ENCODE measurements at places on chromosomes 1 and 21.

DNA sequence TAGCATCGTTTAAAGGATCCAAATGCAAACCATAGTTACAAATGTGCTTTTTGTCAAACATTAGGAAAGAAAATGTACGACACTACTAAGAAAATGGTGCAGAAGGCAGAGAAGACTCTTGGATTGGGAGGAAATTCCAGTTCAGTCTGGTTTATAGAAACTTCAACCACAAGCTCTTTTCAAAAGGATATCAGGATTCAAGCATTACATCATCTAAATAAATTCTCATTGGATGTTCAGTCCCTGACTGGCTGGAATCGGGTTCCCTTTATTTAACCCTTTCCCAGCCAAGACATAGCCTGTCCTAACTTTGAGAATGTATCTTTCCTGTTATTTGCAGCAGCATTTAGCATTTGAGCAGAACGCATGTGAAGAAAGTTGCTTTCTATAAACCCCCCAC lies 184.6 kb downstream of the LMO4 start:
- peak; percentile 56 for DNase-seq

GRCh38 chr1:33985656-33986055 lies 121.8 kb downstream of the HMGB4 start:
- peak; percentile 74 for DNase-seq

DNA sequence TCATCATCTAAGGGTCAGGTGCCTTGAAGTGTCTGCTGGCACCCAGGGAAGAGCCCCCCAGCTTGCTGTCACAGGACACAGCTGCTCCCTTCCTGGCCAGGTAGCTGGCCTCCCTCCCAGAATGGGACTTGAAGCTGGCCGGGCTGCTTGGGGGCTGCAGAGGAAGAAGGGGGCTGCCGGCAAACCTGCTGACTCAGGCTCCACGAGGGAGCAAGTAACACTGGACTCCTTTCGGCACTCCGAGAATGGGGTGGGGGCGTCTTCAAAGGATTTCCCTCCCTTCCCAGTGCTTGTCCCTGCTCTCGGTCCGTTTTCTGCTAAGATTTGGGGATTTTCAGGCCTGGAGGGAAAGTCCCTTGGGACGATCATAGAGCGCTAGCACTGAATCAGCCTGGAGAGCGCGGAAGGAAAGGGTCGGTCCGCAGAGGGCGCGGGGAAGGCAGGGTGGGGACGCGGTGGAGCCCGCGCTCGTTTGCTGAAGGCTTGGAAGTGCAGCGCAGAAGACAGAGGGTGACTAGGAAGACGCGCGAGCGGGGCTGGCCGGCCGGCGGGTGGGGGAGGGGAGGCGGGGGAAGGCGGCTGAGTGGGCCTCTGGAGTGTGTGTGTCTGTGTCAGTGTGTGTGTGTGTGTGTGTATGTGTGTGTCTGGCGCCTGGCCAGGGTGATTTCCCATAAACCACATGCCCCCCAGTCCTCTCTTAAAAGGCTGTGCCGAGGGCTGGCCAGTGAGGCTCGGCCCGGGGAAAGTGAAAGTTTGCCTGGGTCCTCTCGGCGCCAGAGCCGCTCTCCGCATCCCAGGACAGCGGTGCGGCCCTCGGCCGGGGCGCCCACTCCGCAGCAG lies at the start of gene CSF1:
CSF1 (plus strand) TSS at position 727 of the 840 bp plus-strand sequence. CDS start 175 bp downstream, outside the sequence.
- peak; percentile 87 for DNase-seq

DNA sequence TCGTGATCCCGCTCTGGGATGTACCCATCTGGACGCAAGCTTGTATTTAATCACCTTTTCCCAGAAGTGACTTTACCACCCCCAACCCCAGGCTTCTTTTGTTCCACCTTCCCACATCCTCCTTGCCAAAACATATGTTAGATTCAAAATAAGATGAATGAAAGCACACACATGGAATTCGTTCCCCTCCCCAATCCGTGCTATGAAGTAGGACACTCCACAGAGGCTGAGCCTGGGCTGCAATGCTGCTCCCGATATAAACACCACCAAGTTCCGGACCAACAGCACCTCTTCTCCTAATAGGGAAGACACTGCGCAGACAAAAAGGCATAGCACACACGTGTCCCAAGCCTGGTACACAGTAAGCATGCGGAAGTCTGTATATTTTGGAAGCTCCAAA lies 86.1 kb downstream of the CLSTN1 start:
- peak; percentile 63 for DNase-seq

DNA sequence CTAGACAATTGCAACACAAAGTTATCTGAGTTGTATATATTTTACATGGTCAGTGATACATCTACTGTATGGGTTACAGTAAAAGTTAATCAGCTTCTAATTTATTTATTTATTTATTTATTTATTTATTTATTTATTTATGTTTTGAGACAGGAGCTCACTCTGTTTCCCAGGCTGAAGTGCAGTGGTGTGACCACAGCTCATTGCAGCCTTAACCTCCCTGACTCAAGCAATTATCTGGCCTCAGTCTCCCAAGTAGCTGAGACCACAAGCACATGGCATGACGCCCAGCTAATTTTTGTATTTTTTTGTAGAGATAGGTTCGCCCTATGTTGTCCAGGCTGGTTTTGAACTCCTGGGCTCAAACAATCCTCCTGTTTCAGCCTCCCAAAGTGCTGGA lies 241.6 kb downstream of the PTPRC start:
- peak; percentile 58 for DNase-seq

GRCh38 chr1:94398356-94398755 lies 19.8 kb upstream of the ABCD3 start:
- peak; percentile 4 for DNase-seq

GRCh38 chr1:1069056-1069710 lies 4.9 kb downstream of the RNF223 start:
- peak; percentile 33 for DNase-seq

DNA sequence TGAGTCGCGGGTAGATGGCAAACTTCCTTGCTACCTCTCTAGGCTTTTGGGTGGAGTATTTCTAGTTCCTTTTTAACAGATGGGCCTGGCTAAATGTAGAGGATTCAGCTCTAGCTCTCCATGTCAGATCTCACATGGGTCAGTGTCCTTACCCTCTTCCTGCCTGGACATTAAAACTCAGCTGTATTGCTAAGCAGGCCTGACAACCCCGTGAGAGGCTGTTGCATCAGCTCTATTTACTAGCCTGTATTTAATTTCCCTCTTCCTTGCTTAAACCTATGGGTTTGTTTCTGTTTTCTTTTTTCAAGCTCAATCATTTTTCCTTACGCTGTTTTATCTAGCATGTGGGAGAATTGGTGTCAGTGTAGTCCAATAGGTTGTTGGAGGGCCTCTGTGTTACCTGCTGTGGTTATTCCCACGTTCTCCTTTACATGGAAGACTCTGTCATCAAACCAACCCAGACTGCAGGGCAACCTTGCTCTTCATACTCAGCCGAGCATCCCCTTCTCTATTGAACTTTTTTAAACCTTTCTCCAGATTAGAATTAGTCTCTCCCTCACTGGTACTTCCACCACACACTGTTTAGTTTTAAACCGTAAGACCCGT lies 79.5 kb upstream of the BACH1 start:
- peak; percentile 44 for DNase-seq

DNA sequence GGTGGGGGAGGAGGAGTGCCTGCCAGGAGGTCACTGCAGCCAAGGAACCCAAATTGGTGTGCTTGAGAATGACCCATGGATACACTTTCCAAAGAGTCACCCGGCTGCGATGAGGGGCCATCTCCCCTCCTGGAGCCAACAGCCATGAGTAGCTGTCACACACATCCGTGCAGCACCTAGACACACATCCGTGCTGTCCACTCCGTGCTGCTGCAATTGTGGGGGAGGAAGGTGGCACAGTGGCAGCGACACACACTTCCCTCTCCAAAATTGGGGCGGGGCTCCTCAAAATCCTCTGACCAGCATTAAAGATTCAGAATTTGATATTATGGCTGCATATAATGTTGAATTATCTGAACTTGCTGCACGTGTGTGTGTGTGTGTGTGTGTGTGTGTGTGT lies 15.8 kb downstream of the TP73 start:
- no peak for DNase-seq

GRCh38 chr21:39669485-39669884 lies 56.7 kb downstream of the B3GALT5 start:
- no peak for DNase-seq
